Activated CD4-positive, alpha-beta T cell treated with anti-CD3 and anti-CD28 coated beads, Interleukin-10, Interleukin-2, amounts not matched to agents 100 ng/mL and 50 ng/mL, durations not matched to agents 16 hours and 8 hours (primary cell): ENCODE measurements at places on chromosomes 12 and 14.

DNA sequence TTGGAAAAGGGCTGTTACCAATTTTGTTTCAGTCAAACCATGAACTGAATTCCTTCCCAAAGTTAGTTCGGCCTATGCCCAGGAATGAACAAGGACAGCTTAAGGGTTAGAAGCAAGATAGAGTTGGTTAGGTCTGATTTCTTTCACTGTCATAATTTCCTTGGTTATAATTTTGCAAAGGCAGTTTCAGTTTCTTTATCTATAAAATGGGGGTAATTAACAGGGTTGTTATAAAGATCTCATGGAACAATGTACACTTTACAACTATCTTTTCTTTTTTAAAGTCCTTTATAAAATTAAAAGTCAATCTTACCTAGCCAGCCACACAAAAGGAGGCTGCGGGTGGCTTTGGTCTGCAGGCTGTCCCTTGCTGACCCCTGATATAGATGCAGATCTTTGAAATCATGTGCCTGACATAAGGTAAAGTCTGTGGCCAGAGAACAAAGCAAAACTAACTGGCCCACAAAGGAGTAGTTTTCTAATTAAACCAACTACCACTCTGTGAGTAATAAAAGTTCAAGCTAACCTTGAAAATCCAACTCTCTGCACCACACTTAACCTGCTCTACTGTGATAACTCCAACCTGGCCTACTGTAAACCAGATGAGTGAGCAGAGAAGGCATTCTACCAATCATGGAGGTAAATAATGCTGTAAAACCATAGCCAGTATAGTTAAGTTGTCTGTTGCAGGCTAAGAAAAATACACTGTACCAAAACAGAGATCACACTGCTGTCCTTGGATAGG is 49.5 kb downstream of the SLC38A1 start:
- DNase-seq = peak; percentile 38

GRCh38 chr12:47811072-47811396 is 8.7 kb downstream of the HDAC7 start:
- no peak for DNase-seq

- no peak for DNase-seq
Measured at GRCh38 chr12:124727264-124727800, 136.3 kb downstream of the SCARB1 start.

- DNase-seq = no peak
Measured at GRCh38 chr12:15600223-15600935, 188.8 kb downstream of the EPS8 start.

DNA sequence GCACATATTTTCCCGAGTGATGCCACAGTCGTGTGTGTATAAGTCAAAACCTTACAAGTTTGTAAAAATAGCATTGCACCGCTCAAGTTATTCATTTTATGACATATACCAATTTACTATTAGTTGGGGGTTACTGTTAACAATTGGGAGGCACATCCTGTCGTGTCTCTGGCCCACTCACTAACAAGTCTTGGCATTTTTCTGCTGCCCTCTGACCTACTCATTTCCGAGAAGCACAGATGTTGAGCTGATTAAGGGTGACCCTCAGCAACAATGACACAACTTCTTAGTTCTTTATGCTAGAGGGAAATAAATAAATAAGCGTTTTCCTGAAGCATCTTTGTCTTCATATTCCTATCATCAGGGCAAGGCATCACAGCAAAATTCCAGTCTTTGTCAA is 6.8 kb upstream of the ATG14 start:
- no peak for DNase-seq

GRCh38 chr14:73742520-73743238 is 28.5 kb upstream of the PNMA1 start:
- peak; percentile 32 for DNase-seq

GRCh38 chr12:10910380-10910779 is 1.0 kb upstream of the TAS2R13 start:
- DNase-seq = no peak

DNA sequence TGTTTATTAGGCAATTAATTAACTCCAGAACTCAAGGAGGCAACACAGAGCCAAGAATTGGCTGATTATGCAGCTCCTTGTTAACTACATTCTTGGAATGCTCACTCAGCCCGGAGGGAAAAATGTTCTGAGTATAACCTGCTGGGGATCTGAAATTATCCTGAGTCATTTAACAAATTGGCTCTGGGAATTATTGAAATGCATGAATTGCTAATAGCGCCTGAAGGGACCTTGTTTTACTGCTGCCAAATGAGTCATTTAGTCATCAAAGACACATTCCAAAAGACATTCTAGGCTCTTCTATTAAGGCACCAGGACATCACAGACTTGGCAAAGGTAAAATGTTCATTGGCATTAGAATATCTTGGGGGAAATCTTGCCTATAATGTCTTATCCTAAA is 13.0 kb downstream of the TMEM52B start:
- no peak for DNase-seq

DNA sequence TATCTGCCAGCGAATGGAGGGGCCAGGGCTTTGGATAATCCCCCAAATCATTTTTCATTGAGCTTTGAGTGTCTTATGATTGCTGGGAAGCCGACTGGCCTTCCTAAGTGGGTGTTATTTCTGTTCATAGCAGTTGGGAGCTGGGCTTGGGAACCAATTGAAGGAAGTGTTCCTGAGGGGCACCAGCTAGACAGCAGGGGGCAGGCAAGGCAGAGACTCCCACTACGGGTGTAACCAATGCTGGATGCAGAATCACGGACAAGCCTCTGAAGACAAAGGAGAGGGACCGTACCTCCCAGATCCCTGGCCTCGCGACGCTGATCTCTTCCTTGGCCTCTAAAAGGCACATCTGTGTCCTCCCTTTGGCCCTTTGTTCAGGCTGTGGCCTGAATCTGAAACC is 149.0 kb upstream of the PRMT8 start:
- DNase-seq = no peak

DNA sequence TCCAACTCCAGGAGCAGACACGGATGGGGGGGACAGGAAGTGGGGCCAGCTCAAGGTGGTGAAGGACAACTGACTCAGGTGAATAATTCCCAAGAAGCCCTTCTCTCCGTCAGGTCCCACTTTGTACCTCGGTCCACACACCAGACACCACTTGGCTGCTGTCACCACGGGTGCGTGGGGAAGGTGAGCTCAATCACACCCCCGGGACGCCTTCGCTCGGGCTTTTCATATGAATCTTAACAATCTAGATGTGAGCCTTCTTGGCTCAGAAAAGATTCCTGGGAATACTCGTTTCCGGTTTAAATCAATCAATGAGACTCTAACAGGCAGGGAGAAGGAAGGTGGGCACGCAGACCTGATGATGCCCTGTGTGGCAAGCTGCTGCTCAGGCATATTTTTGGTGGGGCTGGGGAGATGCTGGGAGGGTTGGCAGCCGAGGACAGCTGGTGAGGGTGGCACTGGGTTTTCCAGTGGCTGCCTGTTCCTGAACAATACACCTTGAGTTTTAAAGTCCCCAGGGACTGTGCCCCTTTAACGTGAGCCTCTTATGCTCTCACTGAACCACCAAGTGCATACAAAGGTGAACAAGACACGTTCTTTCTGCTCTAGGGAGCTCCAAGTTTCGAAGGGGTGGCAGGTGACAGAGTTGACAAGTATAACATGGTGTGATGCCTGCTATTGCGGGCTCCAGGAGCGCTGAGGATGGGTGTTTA is 5.1 kb downstream of the TESC start:
- DNase-seq = no peak

- DNase-seq = no peak
Measured at GRCh38 chr12:103431387-103431786, 64.4 kb downstream of the C12orf42 start.

GRCh38 chr14:104892531-104893434 is 27.7 kb downstream of the CEP170B start:
- DNase-seq = no peak

GRCh38 chr14:23018107-23018506 is 8.2 kb upstream of the C14orf93 start:
- DNase-seq = no peak

- DNase-seq = no peak
Measured at GRCh38 chr14:30585204-30585603, 26.2 kb downstream of the G2E3 start.

GRCh38 chr14:71856199-71856919 is 75.9 kb upstream of the RGS6 start:
- DNase-seq = peak; percentile 5

DNA sequence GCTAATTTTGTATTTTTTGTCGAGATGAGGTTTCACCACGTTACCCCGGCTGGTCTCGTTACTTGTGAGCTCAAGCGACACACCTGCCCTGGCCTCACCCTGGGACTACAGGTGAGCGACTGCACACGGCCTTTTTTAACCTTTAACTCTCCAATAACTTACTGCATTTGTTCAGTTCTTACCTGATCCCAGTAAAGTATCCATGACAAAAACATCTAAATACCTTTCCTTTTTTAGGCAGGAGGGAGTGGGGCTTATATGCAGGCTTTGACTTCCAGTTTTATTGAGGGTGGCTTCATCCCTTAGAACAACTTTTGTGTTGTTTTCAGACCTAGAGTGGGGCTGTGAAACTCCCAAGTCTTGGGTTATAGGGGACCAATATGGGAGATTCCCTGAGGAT is 68.3 kb downstream of the DENND5B start:
- DNase-seq = no peak

GRCh38 chr12:122732611-122733010 is 2.0 kb upstream of the HCAR1 start:
- DNase-seq = no peak

DNA sequence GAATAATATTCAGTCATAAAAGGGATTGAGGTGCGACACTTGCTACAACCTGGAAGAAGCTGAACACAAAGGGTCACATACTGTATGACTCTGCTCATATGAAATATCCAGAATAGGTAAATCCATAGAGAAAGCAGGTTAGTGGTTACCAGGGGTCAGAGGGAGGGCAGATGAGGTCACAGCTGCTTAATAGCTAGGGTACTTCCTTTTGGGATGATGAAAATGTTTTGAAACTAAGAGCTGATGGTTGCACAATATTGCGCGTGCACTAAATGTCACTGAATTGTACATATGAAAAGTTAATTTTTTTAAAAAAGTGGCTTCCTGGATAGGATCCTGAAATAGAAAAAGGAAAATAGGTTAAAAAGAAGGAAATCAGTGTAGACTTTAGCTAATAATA is 23.8 kb downstream of the NEUROD4 start:
- DNase-seq = no peak

DNA sequence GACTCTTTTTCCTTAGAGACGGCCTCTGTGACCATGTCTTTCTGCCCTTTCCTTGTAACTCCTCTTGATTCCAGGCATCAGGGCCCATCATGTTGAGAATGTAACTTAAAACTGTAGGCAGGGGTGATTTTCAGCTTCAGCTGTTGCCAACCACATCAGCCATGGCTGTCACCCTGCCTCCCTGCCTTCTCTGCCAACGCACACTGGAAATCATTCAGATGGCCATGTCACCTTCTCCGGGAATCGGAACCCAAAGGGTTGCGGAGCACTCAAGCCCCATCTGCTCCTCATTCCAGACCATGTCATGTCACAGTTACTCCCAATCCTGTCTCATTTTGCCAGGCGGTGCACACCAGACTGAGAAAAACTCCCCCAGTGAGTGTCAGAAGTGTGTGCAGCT is 72.1 kb downstream of the EMP1 start:
- DNase-seq = no peak

- no peak for DNase-seq
Measured at GRCh38 chr12:99558109-99558508, 89.4 kb upstream of the GARIN6 start.
